ENCODE measurements at places on chromosomes 6 and 20.
A peak's percentile ranks its signal among the peaks of the same experiment; 100 is the strongest.

- DNase-seq: no peak
Observed at GRCh38 chr20:60761056-60761455, 491.0 kb upstream of the CDH4 start.

GRCh38 chr6:116387374-116387773 lies 16.6 kb downstream of the DSE start:
- DNase-seq: no peak

DNA sequence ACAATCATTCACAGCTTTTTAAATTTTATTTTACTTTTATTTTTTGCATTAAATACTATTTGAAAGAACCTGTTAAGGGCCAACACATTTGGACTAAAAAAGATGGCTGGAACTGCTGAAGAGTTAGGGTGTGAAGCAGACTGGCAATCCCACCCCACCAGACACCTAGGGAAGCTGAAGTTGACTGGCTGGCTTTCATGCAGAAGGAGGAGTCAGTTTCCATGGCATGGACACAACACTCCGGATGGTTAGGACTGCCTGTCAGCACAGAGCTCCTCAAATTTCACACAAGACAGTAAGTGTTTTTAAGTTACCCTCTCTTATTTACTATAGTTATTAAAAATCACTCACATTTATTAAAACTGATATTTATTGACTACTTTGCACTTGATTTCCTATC lies at the start of gene ANKRD66:
TSS of gene ANKRD66 (plus strand) at position 238 of the 400 bp plus-strand sequence. CDS start 5,016 bp downstream, outside the sequence.
- no peak for DNase-seq

DNA sequence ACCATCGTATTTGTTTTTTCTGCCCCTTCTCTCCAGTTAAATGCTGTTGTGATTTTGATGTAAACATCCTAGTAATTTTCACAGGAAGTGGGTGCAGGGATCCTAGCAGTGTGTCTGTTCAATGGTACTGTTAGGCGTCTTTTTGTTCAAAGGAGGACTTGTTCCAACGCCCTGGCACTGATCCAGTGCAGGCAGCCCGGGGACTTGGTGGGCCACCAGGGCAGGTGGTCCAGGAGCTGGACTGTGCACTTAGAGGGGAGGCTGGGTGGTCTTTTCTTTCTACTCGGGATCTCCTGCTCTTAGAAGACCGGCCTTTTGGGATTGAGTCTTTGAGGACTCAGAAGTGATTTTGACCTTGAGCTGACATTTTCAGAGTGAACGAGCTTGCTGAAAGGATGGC lies 41.1 kb upstream of the NKX2-2 start:
- no peak for DNase-seq

DNA sequence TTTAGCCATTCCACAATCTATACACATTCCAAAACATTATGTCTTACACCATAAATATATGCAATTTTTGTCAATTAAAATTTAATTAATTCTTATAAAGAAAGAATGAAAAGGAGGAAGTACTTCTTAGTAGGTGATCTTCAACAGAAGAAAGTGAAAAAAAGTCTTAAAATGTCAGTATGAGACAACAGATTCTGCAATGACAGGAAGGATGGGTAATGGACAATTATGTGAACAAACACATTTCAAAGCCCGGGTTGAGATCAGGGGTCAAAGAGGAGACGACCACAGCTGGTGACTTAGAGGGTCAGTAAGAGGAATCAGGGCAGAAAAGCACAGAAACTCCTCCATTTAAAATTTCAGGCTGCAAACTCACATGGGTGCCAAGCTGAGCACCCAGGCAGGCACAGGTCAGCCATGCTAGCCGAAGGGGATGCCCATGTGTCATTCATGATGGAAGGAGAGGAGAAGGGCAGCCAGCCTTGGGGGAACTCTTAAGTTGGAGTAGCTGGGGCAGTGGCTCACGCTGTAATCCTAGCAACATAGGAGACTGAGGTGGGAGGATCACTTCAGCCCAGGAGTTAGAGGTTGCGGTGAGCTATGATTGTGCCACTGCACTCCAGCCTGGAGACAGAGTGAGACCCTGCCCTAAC lies 11.0 kb downstream of the VSX1 start:
- no peak for DNase-seq

- no peak for DNase-seq
Observed at GRCh38 chr20:40744818-40745175, 55.8 kb upstream of the MAFB start.

DNA sequence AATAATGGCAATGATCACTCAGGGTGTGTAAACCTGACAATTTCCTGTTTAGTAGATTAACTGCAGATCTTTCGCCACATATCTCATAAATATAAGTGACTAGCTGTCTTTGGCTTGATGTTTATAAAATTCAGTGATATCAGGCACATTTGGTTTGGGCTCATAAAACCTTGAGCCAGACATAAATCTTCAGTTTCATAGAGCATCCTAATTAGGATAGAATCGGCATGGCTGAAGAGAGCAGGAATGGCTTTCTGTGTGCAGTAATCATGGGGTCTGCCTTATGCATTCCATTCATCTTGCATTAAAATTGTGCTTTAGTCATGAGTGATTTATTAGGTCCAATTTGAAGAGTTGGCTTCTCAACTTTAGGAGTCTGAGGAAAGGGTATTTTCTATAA lies 27.2 kb downstream of the AIG1 start:
- DNase-seq: no peak

- no peak for DNase-seq
Observed at GRCh38 chr6:122264557-122264956, 134.9 kb upstream of the HSF2 start.

DNA sequence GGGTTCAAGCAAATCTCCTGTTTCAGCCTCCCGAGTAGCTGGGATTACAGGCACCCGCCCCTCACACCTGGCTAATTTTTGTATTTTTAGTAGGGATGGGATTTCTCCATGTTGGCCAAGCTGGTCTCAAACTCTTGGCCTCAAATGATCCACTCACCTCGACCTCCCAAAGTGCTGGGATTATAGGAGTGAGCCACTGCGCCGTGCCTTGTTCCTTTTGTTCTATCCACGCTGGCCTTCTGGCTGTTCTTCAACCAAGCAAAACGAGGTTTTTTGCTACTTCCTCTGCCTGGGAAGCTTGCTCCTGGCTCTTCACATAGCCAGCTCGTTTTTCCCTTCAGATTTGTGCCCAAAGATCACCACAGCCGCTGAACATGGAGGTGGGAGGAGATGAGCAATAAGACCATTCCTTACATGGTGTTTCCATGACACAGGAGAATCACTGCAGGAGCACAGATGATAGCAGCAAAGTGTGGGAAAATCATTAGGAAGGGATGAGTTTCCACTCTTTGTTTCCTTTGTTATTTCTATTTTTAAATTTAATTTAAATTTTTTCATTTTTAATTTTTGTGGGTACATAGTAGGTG lies 201.0 kb upstream of the ZNF217 start:
- DNase-seq: no peak

DNA sequence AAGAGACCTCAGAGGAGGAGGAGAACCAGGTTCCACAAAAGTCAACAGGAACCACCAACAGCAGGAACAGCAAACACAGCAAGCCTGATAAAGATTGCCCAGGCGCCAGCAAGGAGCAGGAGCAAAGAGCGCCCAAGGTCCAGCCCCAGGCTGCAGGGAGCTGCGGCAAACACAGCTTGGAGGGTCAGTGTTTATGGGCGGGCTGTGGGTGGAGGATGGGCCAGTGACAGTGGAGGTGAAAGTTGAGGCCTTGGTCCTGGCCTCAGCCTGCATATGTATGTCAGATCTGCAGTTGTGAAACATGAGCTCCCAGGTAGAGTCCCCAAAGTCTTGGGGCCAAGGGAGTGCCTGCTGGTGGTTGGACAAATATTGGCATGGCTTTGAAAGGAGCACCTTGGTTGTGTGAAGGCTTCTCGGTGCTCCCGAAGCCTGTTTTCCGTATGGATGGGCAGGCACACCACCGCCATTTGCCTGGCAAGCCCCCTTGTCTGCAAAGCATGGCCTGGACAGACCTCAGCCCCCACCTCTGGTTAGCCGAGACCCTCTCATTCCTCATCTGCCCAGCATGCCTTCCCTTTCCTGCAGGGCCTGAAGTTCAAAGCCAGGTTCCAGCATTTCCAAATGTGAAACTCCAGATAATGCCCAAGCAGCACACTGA lies 2.0 kb upstream of the CAPN11 start:
- DNase-seq: no peak

DNA sequence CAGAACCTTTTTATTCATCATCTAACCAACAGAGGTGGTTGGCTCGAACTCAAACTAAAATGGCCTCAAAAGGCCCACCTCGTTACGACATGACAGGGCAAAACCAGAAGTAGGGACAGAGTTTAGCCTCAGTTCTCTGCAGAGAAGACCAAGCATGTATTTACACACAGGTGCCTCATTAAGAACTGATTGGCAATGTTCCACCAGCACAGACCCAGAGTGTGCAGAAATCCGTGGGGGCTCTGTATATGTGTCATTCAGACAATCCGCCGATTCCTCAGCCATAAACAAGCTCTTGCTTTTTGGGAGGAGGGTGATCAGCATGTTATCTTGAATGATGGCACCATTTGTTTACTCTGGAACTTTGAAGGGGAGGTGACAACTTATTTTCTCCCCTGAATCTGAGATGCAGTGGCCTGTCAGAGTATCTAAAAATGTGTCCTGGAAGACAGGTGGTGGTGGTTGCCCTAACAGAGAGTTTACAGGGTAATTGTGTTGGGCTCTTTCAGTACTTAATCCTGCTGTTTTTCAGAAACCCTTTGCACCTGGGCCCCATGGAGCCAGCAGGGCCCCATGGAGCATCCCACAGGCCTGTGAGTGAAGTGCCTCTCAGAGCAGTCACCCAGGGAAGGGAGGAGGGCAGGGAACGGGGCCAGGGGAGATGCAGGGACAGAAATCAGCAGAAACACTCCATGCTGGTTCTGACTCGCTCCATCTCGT lies 29.1 kb upstream of the C20orf203 start:
- no peak for DNase-seq

GRCh38 chr6:31711233-31711632 lies 3.9 kb upstream of the LY6G6D start:
- no peak for DNase-seq

DNA sequence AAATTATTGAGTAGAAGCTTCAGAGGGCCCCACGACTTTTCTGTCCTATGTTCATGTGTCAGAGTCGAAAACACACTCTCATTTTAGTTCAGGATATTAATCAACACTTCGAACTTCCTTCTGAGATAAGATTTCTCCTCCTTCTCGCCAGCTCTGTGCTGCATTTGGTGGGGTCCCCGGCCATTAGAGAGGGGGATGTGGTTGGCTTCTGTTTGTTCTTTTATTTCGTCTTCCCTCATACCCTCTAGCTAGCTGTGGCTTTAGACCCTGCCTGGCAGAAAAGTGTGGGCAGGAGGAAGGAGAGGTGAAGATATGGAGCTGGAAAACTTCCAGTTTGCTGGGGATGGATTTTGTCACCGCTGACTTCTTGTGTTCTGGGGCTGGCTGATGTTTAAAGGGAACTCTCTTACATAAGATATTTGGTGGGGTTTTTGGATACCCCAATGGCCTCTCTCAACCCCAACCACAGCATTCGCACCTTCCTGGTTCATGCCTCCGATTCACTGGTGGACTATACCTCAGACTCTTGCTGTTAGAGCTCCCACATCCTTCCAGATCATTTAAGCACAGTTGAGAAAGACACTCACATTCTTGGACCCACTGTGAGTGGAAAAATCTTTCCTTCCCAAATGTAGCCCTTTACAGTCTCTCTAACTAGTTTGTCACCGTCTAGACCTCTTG lies 30.7 kb upstream of the TMX4 start:
- DNase-seq: no peak

- no peak for DNase-seq
Observed at GRCh38 chr6:83921315-83921714, 61.8 kb downstream of the CYB5R4 start.

DNA sequence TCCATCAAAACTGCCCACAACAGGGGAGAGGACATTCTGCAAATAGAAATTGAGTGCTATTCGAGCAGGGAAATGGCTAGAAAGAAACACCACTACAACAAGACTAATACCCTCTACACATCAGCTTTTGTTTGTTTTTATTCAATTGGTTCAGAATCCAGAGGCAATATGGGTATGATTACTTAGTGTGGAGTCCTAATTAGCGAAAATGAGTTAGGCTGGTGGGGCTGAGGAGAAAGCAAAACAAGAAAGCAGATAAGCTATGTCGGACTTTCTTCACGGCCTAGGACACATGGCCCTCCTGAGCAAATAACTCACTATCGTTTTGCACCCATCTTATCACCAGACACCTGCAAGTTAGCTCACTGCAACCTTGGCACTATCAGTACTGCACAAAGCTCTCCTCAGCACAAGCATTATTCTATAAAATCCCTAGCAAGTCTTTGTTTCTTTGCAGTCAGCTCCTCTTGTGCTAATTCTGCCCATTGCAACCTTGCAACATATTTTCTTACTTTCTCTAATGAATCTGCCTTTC lies 31.3 kb upstream of the SH3BGRL2 start:
- no peak for DNase-seq

DNA sequence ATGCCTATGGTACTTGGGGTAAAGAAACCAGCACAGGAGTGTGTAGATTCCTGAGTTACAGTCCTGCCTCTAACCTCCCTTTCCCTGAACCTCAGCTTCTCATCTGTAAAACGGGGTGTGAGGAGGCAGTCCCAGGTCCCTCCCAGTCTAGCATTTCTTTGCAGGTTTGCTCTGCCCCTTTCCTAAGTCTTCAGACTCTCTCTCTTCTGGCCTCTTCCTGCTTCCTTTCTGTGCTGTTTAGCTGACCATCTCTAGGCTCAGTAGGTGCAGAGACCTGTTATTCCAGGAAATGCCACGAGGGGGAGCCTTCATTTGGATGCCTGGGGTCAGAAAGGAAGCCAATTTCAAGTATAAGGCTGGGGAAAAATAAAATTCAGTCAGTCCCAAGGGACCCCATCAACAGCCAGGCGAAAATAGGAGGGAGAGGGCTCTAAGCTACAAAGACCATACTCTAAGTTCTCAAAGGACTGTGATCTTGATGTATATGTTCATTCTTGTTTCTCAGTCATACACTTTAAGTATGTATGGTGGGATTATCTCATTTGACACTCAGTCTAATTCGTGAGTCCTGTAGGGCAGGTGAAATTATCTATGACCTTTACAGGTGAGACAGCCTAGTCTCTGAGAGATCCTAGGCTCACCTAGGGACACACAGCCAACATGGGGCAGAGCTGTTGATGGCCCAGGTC lies 89.1 kb downstream of the NCR2 start:
- DNase-seq: peak; percentile 65

- DNase-seq: no peak
Observed at GRCh38 chr6:141658696-141659095, 474.0 kb upstream of the GJE1 start.

DNA sequence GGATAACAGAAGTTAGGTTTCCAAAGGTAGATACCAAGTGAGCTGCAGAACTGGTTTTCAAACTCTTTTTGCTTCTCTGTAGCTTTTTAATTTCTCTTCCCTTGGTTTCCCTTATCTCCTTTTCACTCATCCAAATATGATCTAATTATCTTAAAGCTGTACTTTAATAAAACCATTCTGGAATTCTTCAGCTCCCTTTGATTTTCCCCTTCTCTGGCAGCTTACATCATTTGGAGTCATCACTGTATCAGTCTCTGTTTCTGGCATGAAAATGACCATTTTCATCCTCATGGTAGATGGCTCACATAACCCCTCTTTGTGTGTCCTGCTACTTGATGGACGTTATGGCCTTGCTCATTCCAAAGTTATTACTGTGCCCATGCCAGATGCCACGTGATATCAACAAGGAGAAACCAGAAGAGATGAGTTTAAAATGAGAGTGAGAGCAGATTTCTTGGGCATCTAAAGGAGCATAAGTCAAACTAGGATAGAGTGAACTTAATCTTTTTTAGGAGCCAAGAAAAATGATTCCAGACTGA lies 620.2 kb downstream of the QKI start:
- no peak for DNase-seq

Data from CD8-positive, alpha-beta memory T cell (primary cell).